ENCODE measurements at places on chromosomes 2 and 18.

DNA sequence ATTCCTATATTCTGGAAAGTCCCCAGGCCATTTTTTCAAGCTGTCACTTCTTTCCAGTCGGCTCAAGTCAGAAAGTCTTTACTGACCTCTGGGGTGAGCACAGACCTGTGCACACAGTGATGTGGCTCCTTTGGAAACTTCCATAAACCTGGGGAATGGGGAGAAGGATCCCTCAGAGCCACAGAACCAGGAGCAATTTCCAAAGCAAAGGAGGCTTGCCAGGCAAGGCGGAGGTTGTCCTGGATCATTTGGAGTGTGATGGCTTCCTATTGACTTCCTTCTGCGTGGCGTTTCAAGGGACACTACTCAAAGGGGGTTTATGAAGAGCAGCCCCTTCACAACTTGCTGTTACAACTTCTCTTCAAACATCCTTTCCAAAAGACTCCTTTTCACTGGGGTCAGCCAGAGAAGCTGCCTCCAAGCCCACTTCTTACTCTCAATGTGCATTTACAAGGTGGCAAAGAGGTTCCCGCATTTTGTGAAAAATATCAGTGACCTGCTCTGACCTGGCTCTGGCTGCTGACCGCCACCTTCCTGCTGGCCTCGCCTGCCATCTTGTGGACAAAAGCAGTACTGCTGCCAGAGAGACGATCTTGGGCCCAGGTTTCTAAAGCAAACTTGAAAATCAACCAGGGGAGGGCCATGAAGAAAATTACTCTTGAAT, 18.2 kb upstream of the TMEM247 start:
- peak; percentile 67 for DNase-seq

DNA sequence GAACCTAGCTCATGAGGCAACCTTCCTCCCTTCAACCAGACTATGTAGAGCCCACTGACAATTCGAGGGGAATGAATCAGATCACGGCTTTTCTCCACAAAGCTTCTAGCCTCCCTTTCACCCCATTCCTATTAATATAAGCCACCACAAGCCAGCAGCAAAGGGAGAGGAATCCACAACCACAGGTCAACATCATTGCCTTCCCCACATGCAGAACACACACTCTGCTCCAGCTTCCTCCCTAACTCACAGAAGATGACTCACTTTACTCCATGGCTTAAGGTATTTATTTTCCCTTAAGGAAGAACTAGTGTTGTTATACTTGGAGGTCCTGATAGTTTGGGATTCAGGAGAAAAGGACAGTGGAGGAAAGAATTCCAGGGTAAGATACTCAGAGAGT, 272.2 kb downstream of the C1D start:
- DNase-seq = no peak

DNA sequence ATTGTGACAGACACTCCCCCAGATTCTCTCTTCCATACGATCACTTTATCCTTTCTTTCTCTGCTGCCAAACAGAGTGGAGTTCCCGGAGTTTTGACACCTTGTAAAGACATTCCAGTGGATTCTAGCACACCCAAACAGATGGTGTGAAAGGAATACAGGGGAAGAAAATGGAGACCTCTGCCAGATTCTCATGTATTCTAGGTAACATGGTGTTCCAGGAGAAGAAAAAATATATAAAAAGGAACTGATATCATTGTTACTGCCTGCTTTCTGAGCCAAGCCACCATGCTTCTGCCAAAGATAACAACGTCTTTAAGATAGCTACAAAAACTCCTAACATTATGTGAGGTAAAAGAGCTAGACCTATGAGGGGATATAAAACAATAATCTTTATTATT, 136.5 kb downstream of the TXNL1 start:
- no peak for DNase-seq

DNA sequence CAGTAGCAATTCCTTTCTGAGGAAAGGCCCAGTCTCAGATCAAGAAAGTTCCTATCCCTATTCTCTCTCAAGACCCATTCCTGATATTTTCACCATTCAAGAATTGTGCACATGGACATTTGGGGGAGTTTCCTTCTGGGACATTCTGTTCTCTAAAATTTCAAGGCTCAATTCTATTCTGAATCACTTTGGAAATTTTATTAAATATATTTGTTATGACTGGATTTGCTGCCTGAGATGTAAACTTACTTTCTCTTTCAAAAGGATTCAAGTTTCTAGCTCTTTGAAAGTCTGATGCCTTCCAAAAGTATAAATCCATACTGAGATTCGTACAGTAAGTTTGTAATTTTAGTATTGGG, 55.3 kb upstream of the STK17B start:
- no peak for DNase-seq

DNA sequence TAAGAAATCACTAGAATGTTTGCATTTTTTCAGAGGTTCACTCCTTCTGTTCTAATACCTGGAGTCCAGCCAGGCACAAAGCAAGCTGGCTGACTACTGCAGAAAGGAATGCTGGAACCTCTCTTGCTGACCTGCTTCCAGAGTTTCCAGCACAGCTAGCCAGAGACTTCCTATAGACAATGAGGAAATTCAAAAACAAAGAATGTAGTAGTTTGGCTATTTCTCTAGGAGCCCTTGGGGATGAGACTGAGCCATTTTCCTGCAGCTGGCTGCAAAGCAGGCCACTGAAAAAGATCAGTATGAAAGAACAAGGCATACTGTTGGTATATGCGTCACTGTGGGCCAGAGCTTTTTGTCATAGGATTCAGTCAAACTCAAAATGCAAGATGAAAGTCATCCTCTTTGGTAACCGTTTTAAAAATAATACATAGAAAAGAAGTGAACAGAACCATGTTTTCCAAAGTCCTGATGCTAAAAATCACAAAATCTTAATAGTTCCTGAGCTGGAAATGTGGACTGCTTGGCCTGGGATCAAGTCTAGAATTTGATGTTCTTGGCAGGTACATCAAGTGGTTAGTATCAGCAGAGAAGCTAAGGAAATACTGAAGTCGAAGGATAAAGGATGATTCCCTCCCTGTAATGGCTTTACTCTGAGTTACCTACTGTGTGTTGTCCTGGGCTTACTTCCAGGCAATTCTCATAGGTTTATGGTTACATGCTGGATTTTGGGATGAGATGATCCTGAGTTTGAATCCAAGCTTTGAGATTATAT, 9.0 kb upstream of the DSEL start:
- DNase-seq = peak; percentile 68

GRCh38 chr2:42777883-42778805, 14.2 kb upstream of the OXER1 start:
- no peak for DNase-seq

GRCh38 chr2:159129824-159130223, 156.7 kb downstream of the WDSUB1 start:
- no peak for DNase-seq

DNA sequence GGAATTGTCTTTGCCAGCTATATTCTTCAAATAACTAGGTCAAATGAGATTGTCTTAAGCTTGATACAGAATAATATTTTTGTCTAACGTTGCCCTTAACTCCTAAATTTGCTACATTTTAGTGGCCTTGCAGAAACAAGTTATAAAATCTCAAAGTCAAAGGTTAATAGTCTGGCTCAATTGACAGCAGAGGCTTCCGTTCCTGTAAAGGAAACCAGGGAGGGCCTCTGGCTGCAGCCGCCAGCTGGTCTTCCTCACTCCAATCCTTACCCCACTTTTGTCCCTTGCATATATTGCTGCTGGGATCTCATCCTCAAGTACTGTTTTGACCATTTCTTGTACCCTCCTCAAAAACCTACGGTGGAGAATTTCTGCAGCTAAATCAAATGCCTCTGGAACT, 17.1 kb downstream of the CYB5A start:
- DNase-seq = no peak

DNA sequence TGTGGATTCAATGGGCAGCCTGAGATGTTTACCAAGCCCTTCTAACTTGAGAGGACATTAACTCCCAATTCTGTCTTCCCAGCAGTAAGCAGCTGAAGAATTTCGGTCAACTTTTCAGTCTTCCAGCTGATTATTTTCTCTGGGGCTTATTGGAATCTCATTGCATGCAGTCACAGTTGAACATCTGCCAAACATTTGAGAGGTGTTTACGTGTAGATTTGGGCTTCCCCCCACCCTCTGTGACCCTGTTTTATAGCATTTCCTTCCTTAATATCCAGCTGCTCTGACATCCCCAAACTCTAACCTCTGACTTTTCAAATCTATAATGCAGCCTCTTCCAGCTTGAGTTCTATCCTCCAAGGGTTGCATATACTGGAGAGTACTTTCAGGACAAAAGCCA, 16.5 kb upstream of the VIT start:
- DNase-seq = no peak

GRCh38 chr18:21456428-21457178, 143.9 kb downstream of the ESCO1 start:
- no peak for DNase-seq

DNA sequence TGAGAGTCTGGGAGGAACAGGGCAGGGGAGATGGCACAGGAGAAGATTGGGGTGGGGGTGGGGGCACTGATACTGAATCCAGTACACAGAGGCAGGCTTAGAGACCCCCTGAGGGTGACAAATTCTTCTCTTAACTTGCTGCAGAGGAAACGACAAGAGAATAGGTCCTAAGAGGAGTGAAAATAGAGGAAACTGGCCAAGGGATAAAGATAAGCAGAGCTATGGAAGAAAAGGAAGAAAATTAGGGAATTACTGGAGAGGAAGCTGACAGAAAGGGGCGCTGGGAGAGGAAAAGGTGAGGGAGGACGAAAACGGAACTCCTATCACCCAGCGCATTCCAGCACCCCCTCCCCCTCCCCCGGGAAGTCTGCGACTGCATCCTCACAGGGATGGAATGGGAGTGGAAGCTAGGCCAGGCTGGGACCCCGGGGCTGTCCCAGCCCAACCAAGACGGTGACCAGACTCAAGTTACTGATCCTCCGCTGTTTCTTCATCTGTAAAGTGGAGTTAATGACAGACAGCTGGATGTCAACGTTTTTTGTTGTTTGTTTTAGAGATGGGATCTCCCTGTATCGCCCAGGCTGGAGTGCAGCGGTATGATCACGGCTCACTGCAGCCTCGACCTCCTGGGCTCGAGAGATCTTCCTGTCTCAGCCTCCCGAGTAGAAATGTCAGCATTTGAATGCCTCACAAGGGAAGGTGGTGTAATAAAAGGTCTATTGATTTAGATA, 2.6 kb upstream of the EMX1 start:
- DNase-seq = no peak

DNA sequence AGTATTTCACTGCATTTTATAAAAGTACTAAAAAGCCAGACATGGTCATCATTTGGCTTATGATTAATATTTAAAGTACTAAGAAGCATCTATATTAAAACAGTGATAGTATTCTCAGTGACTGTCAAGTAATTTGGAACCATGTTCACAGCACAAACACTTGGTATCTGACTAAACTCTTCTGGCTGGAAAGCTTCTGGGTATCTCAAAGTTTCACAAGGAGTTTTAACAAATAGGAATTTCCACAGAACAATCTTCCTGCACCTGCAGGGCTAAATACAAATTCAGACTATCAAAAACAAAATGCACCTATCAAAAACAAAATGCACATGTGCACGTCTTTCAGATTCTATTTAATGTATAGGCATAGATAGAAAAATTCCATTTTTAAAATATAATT, 158.8 kb downstream of the L3MBTL4 start:
- DNase-seq = no peak

DNA sequence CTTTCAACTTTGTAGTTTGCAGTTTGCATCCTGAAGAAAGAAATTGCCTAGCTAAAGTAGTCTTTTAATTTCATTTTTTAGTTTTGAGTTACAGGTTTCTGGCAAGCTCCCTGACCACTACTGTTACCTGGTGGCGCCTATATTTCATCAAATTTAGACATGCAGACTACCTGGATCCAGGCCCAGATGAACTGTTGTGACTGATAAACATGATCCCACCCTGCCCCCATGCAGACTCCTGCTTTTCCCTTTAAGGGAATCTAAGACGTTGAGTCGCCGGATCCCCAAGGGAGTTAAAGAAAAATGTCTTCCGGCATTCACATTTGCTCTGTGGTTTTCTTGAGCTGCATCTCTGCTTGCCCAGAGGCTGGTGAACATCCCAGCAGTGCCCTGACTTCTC, 22.2 kb downstream of the METAP1D start:
- peak; percentile 30 for DNase-seq

GRCh38 chr2:160517731-160518130, 24.1 kb upstream of the RBMS1 start:
- DNase-seq = peak; percentile 96

- DNase-seq = no peak
Measured at GRCh38 chr18:74534150-74534969, at the start of gene CNDP1. Gene CNDP1 (plus strand): TSS chr18:74534500. CDS start chr18:74534668, 168 bp downstream.

DNA sequence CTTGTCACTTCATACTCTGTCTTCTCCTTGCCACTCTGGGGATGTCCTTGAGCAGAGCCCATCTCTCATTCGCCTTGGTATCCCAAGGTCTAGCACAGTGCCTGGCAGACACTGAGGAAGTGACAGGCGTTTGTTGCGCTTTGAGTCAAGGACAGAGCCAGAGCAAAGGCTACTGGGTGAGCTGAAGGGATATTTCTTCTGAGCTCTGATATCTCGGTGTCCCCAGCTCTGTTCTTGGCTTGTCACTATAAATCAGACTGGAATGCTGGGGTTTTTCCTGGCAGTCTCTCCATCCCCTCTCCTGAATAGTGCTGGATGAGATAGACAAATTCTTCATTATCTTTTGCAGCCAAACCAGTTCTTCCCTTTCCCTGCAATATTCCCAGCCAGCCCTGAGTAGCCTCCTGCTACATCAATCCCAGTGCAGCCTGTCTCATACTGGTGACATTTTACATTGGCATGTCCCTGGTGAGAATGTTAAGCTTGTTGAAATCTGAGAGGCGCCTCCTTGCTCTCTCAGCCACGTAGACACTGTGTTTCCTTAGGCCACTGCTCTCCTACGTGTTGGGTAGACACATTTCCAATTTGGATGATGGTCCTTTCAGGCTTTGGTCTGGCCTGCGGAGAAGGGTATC, 61.7 kb downstream of the CTIF start:
- DNase-seq = no peak

DNA sequence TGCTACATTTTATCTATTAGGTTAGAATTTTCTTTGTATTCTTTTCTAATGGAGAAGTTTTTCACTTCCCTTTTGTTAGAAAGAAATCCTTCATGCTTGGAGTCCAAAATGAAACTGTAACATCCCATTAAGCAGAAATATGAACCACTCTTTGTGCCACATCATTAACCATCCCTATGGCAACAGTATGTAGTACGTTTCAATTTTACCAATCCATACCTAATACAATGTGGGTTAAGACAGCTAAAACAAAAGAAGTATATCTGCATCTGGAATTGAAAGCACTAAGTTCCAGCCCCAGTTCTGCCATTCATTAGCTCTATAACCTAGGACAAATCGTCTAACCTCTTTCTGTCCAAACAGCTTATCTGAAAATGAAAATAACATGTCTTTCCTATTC, 409.2 kb upstream of the SPHKAP start:
- DNase-seq = no peak

- DNase-seq = no peak
Measured at GRCh38 chr2:37753758-37754157, 82.3 kb upstream of the CDC42EP3 start.

- DNase-seq = no peak
Measured at GRCh38 chr18:55013685-55014084, 54.4 kb upstream of the CCDC68 start.

Data from foreskin melanocyte (primary cell).